ENCODE measurements at places on chromosomes 2 and 18. TPM values are rescaled to one million over a fixed set of nuclear protein-coding genes. Genes with fewer than 3 reads are reported as not detected.

The CPO gene
- not detected for total RNA-seq

The COA5 gene
- 45.9 TPM for total RNA-seq

The ZSWIM2 gene
- not detected for total RNA-seq

The TWIST2 gene
- total RNA-seq = 63.5 TPM

The TGFBRAP1 gene
- total RNA-seq = 12.2 TPM

The WDR35 gene
- 10.1 TPM for total RNA-seq

The HS6ST1 gene
- total RNA-seq = 104 TPM

The REG3G gene
- total RNA-seq = not detected

The NDUFB3 gene
- total RNA-seq = 60.0 TPM

The UGT1A8 gene
- total RNA-seq = not detected

All from epithelial cell of alveolus of lung (primary cell).